Stimulated activated CD8-positive, alpha-beta memory T cell treated with anti-CD3 and anti-CD28 coated beads, Interleukin-15, amount 100 ng/mL, for 4 hours (primary cell): ENCODE measurements at places on chromosomes 12 and 14.
A peak's percentile ranks its signal among the peaks of the same experiment; 100 is the strongest.

- no peak for DNase-seq
Observed at GRCh38 chr12:12922191-12922616, 29.8 kb downstream of the GPRC5D start.

DNA sequence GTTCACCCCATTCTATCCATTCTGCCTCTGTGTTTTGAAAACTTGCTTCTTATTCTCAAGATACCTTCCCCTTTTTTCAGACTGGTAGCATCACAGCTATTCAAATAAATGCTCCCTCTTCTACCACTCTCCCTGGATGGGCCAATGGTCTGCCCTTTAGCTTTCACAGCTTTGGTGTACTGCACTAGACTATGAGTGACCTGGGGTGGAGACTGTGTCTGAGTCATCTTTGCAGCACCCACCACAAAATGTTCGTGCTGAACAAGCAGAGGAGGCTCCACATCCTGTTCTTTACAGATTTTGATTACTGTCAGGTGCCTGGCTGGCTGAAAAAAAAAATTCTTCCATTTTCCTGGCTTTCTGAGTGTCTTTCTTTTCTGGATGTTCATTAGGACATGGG lies 1104.1 kb upstream of the TMEM132C start:
- peak; percentile 1 for DNase-seq

DNA sequence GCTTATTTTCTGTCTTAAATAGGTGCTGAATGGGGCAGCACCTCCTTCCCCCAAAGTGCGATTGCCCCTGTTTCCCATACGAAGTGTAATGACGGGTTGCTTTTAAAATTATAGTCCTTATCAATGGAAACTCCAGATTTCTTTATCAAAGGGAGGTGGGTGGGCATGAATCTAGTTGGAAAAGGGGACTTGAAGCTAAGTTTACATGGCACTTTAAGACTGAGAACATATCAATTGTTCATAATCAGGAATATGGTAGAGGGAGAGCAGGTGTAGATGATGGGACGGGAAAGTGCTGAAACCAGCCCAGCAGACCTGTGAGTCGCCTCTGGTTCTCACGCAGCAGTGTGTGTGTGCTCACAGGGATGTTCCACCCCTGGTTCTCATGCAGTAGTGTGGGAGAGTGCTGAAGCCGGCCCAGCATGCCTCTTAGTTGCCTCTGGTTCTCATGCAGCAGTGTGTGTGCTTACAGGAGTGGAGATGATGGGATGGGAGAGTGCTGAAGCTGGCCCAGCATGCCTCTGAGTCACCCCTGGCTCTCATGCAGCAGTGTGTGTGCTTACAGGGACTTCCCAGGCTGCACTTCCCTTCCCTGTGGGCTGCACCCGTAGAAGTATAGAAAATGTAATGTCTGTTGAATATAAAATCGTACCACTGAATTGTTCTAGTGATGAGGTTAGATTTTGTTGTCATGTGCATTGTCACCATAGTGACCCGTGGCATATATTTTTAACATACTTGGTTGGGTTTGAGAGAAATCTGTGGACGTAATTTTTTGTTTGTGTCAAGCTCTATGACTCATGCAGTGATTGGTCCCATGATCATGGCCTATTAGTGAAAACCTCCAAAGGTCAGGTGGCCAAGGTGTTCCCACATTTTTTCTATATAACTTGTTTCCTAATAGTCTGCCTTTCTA lies 51.6 kb downstream of the GPATCH2L start:
- DNase-seq = no peak

DNA sequence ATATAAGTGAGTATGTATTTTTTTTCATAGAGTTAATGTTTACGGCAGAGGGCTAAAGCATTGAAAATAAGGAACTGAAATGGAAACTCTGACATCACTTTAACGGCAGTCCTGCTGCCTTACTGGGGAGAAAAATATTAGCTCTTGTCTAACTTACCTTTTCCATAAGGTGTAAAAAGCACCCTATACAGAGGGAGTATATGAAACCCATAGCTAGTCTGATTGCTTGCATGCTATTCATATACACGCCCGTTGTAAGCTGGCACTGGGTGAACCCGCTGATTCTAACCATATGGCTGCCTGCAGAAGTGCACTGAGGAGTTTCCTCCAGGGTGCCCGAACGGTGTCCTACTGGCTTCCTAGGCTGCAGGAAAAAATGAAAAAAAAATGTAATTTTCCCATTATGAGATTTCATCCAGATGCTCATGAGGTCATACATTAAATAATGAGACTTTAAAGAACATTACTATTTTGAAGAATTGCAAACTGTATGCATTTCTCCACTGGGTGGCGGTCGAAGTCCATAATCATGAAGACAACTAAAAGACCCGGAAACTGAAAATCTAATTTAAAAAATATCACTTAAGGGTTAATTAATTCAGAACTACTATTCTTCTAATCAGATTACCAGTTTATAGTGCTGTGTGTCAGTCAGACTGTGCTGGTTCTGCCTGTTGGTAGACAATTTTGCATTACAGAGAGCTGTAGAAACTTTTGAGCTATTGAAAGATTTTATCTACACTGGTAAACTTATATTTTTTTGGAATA lies 144.7 kb downstream of the ALX1 start:
- no peak for DNase-seq

- DNase-seq = no peak
Observed at GRCh38 chr12:3869865-3870264, 3.3 kb downstream of the PARP11 start.

DNA sequence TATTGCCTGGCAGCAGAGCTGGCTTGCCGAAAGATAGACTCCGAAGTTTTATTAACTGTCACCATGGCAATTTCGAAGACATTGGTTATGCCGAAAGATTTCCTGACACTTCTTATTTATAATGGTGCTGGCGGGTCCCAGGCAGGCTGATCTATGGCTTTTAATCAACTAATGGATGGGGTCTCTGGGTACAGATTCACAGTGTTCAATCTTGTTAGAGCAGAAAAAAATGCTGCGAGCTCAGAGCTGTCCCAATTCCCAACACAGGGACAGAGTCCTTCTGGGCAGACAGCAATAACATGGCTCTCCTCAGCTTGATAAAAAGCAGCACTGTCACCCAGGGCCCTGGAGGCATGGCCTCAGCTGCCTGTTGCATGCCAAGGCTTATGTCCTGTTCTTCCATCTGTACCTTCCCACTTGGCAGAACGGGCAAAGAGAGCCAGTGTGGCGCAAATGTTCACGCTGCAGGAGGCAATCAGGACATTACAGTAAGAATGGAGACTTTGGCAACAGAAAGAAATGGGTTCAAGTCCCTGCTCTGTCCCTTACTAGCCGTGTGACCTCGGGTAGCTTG lies 228.2 kb upstream of the PWP1 start:
- DNase-seq = no peak

DNA sequence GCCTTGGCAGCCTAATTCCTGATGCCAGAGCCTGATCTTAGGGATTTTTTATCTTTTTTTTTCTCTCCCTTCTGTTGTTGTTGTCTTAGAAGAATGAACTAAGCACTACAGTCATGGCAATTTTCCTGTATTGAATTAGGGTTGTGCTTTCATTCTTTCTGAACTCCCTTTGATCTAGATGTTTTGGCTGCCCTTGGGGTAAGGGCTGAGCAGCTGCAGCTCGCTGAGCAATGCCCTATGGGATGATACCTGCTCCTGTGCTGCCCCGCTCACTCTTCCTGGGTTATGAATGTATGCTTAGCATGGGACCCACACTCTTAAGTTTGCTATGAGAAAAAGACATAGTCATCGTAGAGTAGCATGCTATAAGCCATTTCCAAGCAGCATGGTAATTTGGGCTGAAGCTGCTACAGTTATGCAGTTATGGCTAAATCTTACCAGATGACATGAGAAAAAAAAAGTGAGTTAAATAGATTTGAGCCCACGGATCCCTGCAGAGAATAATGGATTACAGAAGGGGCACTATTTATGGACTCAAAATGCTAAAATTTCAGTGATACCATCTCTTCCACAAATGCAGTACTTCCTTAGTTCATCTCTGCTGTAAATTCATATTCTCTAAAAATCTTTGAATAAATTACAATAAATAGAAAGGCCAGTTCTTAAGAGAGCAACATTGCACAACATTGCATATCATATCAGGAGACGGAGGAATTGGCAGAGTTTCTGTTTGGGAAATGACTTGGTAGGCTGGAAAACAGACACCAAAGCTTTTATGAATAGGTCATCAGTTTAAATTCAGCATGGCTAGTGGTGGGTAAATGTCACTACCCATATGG lies 79.2 kb upstream of the PTHLH start:
- DNase-seq = no peak

- DNase-seq = no peak
Observed at GRCh38 chr12:100375038-100375735, 18.3 kb downstream of the SLC17A8 start.

- no peak for DNase-seq
Observed at GRCh38 chr12:127041985-127042625, 1224.9 kb upstream of the TMEM132C start.

- no peak for DNase-seq
Observed at GRCh38 chr14:98507264-98507663, 764.7 kb downstream of the BCL11B start.

GRCh38 chr12:57672801-57673200 lies 21.1 kb upstream of the OS9 start:
- DNase-seq = no peak

- DNase-seq = no peak
Observed at GRCh38 chr12:5456030-5456429, 24.1 kb downstream of the NTF3 start.

DNA sequence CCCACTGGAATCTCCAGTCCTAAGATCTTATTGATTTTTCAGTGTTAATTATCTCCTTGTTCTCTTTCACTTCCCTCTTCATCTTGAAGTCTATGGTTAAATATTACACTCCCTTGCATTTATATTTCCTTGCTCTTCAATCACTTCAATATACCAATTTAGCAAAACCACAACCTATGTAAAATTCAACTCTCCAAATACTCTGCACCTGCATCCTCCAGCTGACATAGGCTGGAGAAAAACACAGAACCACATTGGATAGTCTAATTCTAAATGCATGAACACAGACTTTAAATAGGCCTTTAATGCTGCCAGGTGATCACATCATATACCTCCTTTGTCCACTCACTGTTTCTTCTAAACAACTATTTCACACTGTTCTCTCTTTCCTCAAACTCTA lies 253.8 kb upstream of the GARIN6 start:
- DNase-seq = no peak

GRCh38 chr14:88013750-88014349 lies 8.9 kb downstream of the GPR65 start:
- DNase-seq = no peak

DNA sequence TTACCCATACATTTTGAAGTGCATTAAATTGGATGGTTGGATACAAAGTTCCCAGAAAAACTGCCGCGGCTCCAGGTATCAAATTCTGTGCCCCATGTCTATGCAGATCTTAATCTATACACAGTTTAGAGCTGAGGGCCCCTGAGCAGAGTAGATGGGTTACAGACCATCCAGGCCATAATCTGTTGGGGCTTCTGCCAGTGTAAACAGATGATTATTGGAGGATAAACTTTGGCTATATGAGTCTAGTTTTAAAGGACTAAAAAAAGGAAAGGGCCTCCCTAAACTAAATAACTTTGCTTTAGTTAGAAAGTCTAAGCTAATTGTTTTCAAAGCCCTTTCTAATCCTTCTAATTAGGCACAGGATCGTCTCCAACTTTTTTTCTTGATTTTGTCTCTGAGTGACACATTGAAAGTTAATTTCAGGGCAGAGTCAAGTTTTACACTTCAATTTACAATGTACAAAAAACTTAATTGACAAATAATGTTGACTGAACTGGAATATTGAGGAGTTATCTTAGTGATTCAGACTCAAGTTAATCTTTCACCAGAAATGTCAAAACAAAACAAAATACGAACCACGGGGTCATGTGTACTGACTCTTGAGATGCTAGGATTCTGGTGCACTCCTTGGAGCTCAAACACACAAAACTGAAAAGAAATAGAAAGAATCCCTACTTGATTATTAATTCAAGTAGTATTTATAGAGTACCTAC lies 133.9 kb upstream of the SCAF11 start:
- no peak for DNase-seq

DNA sequence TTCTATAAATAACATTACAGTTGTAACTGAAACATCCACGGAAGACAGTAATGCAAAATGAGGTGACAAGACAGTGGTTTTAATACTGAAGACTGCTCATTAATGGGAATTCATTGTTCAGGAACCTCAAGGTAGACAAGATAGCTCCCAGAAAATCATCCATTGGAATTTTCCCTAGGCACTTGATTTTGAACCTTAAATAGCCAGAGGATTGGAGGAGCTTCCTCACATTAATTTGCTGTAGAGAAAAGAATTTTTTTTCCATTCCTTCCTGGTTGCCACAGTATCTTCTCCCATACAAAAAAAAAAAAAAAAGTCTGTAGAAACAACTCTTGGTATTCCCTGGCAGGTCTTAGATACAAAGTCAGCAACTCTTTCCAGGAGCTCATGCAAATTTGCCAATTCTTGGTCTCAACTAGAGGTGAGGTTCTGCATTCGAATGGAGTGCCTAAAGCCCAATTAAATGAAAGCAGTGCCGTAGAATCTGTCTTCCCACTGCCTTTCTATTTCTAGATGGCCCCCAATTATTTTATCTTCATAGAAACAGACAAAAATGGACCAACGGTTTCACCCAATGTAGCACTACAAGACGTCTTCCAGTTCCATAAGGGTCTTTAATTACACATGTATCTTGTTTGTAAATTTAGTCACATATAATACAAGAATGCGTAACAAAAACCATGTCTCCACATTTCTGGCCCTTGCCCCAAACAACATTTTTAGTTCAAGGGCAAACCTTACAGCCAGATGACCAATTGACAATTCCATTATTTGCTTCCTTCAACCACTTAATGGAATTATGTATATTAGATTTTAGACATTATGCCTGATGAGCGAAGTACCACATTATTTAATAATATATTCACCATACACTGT lies 13.5 kb downstream of the SLC38A2 start:
- no peak for DNase-seq

GRCh38 chr12:75308279-75308678 lies 21.8 kb downstream of the CAPS2 start:
- no peak for DNase-seq

- no peak for DNase-seq
Observed at GRCh38 chr14:56150645-56151345, 32.6 kb downstream of the PELI2 start.

DNA sequence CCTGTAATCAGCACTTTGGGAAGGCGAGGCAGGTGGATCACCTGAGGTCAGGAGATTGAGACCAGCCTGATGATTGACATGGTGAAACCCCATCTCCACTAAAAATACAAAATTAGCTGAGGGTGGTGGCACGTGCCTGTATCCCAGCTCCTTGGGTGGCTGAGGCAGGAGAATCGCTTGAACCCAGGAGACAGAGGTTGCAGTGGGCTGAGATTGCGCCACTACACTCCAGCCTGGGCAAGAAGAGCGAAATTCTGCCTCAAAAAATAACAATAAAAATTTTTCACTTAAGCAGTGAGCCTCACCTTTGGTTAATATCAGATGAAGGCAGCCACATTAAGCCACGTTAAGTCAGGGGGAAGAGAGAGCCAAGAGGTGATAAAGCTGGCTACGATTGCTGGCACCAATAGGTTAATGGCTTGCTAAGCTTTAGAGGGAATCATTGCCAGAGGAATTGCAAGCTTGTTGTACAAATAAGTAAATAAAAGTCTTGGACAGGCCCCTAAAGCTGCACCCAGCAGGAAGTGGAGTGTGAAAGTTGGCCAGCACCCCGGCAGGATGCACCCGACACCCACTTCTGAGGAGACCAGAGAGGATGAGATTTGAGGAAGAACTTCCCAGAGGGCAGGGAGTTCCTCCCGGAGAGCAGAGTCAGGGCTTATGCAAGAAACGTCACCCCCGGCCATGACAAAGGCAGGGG lies 41.3 kb upstream of the TESC start:
- DNase-seq = no peak

GRCh38 chr12:64036414-64036813 lies 185.7 kb downstream of the KICS2 start:
- no peak for DNase-seq
